ENCODE measurements at places on chromosomes 13 and 19.

DNA sequence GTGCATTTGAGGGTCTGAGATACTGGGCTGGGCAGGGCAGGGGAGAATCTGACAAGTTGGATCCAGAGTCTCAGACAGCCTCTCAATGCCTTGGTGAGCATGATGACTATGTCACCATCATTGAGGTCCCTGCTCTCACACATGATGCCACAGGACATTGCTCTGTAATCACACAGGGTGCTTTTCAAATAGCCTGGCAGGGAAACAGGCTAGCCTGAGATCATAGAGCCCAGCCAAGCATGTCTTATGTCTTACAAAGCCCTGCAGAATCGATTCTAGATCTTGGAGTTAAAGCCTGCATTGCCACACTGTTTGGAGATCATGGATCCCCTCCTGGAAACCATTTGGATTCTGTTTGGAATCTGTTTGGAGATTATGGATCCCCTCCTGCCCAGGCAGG, 5.3 kb downstream of the KCNN1 start:
- DNase-seq, result no peak

GRCh38 chr19:31319465-31319864, 29.8 kb downstream of the TSHZ3 start:
- DNase-seq, result no peak

DNA sequence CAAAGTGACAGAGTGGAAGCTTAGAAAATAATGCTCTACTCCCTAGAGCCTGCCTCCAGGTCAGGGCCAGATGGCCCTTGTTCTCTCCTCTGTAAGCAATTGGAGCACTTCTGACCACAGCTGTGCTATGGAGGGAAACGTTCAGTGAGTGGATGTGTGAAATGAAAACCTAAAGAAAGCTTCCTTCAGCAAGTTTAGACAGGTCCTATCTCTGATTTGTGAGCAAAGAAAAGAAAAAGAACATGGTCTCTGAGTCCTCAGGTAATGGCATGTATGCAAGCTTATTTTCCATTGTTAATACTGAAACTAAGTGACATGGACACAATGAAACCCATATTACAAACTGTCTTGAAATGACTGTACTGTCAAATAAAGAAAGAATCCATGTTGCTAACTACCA, 1486.8 kb downstream of the EFNB2 start:
- no peak for DNase-seq

DNA sequence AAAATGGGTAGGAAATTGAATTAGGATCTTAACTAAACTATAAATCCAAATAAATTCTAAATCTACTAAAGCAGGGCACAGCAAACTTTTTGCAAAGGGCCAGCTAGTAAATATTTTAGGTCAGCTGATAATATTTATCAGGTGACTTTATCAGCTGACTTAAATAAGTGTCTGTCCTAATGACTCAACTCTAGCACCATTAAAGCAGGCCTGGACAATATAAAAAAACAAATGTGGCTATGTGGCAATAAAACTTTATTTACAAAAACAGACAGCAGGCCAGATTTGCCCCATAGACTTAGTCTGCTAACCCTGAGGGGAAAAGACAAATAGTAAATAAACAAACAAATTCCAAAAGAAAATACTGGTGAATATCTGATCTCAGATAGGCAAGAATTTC, 27.7 kb upstream of the DOCK9 start:
- DNase-seq, result no peak

DNA sequence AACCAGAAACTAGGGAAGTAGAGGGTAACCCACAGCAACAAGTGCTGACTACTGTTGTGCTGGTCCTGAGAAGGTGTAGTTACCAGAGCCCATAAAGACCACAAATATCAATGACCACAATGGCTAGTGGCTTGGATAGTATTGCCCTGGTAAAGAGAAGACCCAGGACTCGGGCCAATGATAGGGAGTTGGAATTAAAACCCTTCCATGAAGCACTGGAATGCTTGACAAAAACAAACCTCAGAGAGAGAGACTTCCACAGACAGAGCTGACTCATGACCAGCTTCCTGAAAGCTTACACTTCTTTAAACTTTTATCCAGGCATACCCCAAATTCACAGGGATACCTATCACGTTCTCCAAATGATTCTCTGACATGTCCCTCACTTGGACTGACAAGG, 60.5 kb downstream of the WDR87 start:
- DNase-seq, result no peak

DNA sequence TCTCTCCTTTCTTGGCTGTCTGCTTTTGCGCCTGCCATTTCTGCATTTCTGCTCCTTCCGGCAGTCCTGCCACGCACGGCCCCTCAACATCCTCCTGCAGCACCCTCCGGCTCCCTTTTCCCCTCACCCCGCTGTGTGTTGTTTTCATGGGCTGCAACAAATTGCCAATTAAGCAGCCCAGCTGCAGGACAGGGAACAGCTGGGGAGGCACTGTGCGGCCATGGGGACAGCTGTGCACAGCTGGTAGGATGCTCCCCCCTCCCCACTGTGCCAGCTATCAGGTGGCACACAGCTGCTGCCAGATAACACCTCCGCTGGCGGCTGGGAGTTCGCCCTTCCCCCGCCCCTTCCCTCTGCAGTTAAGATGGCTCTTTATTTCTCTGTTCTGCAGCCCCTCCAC, 25.4 kb downstream of the LYL1 start:
- DNase-seq, result no peak

DNA sequence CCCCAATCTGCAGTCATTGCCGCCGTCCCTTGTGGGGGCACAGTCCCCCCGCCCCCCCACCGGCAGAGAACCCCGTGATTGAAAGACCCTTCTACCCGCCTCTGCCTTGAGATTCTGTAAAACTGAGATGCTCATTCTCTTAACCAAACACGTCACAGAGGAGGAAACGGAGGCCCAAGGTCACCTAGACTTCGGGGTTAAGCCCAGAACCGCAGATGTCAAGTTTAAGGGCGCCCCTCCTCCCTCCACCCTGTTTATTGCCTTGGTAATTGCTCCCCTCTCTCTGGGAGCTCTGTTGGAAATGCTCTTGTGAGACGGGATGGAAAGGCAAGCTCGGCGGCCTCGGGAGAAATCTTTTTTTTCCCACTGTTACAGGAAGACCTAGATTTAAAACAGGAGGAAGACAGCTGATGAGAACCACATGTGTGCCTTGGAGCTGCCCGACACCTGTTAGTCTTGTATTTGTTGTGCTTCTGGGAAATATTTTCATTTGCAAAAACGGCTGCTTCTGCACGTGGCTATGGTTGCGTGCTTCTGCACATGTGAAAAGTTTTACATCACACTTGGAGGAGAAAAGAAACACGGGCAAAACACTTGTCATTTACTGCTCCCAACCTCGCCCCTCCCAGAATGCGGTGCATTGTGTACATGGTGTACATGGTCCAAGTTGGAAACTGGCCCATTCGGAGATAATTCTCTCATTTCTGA, 1.1 kb upstream of the MED26 start:
- no peak for DNase-seq

DNA sequence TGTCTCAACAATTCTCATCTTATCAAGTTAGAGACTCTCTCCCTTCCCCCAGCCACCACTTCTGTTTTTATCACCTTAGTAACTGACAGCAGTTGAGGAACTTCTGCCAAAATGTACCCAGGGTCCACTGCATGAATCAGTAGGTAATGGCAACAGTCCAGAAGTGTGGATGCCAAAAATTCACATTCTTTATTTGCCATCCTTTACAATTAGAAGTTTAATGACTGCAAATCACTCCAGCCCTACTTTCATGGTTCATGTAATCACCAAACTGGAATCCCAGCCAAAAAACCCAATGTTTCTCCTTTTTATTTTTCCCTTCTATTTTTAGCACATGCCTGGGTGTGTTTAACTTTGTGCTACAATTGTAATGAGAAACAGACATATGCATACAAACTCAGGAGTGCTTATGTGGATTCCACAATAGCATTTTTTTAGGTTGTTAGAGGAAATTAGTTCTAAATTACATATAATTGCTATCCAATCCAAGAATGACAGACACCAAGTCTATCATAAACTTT, 243.5 kb downstream of the RGCC start:
- DNase-seq, result no peak

GRCh38 chr19:17424743-17425365, 5.0 kb downstream of the MVB12A start:
- DNase-seq, result no peak

DNA sequence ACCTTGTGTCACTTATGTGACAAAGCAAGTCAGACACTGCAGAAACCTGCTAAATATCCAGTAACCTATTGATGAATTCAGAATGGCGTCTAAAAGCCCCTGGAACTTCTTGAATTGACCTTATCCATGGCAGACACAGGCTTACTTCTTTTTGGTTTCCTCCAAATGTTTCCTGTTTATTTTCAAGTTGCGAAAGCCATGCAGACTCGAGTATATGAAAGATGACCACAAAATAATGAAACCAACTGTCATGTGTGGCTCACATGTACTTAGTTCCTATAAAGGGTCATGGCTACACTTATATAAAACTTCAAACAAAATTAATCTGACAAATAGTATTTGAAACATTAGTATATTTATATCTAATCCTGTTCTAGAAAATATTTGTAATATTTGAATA, 113.1 kb upstream of the FNDC3A start:
- no peak for DNase-seq

DNA sequence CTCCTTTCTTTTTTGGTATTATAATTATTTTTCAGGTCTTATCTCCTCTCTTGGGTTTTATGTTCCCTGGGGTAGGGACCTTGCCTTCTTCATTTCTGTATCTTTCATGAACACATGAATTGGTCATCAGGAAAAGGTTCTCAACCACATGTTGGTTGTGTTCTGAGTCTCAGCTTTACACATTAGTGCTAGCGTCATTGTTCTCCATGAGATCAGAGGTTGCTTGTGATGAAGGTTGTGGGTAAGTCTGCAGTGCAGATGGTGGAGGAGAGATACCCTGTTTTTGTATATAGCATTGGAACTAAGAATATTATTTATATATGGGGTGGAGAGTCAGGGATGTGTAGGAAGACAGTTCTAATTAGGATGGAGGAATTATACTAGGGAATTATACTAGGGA, 24.5 kb upstream of the CEACAM8 start:
- DNase-seq, result no peak

DNA sequence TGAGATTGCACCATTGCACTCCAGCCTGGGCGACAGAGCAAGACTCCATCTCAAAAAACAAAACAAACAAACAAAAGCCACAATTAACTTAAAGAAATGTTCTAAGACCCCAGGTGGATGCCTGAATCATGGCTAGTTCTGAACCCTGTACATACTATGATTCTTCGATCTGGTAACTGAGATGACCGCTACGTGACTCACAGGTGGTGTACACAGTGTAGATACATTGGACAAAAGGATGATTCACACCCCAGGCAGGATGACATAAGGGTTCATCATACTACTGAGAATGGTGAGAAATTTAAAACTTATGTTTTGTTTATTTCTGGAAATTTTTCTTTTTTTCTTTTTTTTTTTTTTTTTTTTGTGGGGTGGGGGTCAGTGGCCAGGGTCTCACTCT, 6.5 kb downstream of the ZNF426 start:
- DNase-seq, result no peak

DNA sequence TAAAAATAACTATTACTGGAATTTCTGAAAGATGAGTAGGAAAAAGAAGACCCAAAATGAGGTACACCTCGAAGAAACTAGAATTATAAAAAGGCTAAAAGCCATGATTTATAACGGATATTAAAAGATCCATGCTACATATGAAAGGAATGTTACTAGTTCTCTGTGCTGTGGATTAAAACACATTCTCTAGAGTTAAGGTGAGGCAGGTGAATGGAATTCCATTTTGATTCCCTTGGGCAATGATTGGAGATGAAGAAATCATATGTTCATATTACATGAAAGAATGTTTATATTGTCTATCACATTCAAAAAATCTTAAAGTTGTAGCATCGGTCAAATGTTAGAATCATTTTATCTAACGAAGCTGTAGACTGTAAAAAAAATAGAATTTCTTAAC, 783.7 kb downstream of the PCDH9 start:
- DNase-seq, result no peak

DNA sequence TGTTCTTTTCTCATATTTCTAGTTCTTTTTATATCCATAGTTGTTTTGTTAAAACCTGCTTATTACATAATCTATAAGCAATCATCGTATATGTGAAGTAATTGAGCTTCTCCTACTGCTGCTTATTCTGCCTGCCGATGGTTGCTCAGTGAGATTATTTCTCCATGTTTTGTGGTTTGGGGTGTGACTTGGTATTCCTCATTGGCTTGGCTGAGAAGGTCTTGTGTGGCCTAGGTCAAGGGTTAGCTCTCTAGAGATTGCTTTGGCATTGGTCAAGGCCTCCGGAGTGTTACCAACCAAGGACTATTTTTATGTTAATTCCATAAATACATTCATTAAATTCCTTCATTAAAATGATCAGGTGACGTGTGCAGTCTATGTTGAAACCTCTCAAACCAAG, 302.8 kb downstream of the MYO16 start:
- DNase-seq, result no peak

- DNase-seq, result peak; percentile 40
These were observed 25.3 kb upstream of the MIER2 start for GRCh38 chr19:369876-370275.

GRCh38 chr19:14115756-14116155, 1.8 kb downstream of the PRKACA start:
- no peak for DNase-seq

GRCh38 chr13:44051918-44052675, 172.4 kb downstream of the LACC1 start:
- DNase-seq, result no peak

DNA sequence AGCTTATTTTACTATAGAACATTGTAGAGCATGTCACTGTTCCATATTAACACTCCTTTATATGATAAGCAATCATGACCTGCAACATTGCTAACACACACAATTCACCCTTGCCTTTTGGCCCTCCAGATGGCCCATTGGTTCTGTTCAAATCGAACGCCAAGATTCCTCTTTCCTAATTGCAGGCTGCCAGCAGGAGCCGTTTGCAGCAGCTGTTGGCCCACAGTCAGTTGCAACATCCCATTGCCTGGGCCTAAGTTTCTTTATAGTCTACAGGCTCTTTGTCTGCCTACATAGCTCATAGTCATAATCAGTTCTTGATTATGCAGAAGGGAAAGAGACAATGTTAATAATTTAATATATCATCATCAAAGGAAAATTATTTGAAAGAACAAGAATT, 37.6 kb downstream of the KCTD12 start:
- DNase-seq, result peak; percentile 63
